ENCODE measurements at places on chromosomes 5 and 9. TPM values are rescaled to one million over a fixed set of nuclear protein-coding genes. Genes with fewer than 3 reads are reported as not detected.

TBC1D13 gene
- 14.1 TPM for polyA plus RNA-seq

EPB41L4A gene
- polyA plus RNA-seq = 4.6 TPM

FUBP3 gene
- 35.0 TPM for polyA plus RNA-seq

DMRT3 gene
- not detected for polyA plus RNA-seq
